Stimulated activated CD8-positive, alpha-beta memory T cell treated with anti-CD3 and anti-CD28 coated beads, Interleukin-4, amount 100 ng/mL, for 1 hour (primary cell): ENCODE measurements at places on chromosomes 4 and X.

DNA sequence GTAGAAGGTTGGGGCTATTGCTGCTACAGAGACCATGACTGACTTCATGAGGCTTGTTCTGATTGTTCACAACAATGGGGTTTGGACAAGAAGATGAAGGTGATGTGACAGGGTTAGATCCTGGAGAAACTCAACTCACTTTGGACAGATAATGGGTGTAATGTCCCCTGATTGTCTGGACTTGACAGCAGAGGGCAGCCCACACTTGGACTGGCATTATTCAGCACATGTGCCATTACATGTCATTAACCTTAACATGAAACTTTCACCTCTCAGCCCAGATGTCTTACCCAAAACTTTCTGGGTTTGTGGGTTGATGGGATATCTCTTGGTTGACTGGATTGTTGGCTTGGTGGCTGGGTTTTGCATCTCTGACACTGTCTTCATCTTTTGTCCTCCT is 101.5 kb downstream of the MXRA5 start:
- no peak for DNase-seq

- DNase-seq = no peak
Measured at GRCh38 chrX:110851780-110852179, 56.2 kb upstream of the CHRDL1 start.

DNA sequence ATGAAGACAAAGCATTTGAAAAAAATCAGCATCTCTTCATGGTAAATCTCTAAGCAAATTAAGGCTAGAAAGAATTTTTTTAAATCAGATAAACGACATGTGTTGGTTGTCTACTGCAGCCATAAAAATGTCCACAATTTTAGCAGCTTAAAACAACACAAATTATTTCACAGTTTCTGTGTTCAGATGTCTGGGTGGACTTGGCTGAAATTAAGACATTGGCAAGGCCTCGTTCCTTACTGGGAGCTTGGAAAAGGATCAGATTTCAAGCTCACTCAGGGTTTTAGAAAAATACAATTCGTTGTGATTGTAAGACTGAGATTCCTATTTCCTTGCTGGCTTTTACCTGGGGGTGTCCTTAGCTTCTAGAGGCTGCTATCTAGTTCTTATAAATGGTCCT is 1470.6 kb downstream of the PCDH19 start:
- DNase-seq = no peak

DNA sequence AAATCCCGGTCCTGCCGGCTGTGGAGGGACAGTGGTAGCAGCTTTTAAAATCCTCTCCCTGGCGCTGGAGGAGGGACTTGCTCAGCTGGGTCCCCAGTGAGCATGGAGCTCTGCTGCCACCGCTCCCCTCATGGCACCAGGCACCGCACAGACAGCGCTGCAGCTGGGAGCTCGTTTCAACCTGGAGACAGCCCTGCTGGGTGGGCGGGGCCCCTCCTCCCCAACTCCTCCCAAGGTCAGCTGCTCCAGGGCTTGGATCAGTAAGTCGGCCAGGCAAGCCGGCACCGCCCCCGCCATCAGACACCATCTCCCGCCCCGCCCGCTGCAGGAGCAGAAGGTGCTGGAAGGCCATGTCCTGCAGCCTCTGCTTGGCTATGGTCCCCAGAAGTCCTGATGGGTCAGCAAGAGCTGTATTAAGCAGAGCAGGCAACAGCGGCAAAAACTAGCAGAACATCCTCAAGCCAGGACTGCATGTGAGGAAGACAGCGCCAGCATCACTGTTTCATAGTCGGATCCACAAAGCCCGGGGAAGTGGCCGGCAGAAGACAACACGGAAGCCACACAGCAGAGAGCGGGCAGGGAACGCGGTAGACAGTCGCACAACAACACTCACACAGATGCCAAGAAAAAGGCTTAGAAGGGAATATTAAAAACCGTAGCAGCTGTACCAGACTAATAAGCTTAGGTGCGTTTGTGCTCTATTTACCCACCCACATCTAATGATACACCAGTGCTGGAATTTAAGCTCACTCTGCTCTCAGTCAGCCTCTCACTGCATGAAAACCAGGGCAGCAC is 16.2 kb downstream of the ZFYVE28 start:
- no peak for DNase-seq

GRCh38 chrX:113058634-113059033 is 218.0 kb upstream of the AMOT start:
- DNase-seq = no peak

DNA sequence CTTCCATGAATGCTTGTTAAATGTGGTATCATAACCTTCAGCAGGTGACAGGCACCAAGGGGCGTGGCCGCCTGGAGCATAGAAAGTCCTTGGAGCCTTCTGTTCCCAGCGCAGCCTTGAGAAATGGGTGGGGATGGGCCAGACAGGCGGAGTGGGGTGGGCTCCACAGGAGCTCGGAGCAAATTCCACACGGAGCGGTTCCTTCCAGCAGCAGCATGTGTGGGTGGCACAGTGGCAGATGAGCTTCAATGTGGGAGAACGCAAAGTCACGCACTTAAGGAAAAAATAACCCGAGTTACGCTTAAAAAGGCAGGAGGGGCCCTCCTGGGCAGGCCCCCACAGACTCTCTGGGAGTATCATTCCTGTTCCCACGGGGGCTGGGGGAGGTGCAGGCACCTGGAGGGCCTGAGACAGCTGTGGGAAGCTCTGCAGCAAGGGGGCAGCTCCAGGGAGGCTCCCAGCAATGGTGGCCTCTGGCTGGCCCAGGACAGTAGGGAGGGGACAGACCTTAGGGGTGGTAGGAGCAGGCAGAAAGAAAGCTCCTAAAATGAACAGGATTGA is 15.3 kb downstream of the TMEM271 start:
- no peak for DNase-seq

GRCh38 chr4:576991-577498 is 950 bp upstream of the TMEM271 start:
- no peak for DNase-seq

GRCh38 chr4:526971-527460 is 28.0 kb downstream of the PIGG start:
- no peak for DNase-seq

- DNase-seq = no peak
Measured at GRCh38 chr4:148258535-148258934, 183.7 kb downstream of the NR3C2 start.

DNA sequence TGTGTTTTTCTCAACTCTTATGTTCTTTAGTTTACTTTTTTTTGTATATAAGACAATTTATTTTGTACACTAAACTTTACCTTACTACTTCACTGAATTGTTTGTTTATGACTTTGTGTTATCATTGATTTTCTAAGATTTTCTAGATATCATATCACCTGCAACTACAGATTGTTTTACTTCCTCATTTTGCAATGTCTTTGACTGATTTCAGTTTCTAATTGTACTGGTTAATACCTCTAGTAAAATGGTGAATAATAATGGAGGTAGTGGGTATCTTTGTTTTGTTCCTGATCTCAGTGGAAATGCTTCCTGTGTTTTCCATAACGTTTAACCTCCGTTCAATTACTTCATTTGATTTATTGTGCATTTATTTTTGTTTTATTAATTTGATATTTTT is 490.2 kb downstream of the TLL1 start:
- no peak for DNase-seq

- DNase-seq = no peak
Measured at GRCh38 chr4:36997727-36998126, 246.8 kb upstream of the NWD2 start.

DNA sequence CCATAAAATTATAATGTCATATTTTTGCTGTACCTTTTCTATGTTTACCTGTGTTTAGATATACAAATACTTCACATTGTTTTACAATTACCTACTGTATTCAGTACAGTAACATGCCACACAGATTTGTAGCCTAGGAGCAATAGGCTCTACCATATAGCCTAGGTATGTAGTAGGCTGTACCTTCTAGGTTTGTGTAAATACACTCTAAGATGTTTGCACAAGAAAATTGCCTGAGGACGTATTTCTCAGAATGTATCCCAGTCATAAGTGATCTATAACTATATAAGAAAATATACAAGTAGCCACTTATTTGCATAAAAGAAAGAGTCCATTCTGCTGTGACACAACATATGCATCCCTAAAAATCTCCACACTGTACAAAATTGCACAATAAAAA is 36.3 kb upstream of the SCML1 start:
- DNase-seq = no peak

DNA sequence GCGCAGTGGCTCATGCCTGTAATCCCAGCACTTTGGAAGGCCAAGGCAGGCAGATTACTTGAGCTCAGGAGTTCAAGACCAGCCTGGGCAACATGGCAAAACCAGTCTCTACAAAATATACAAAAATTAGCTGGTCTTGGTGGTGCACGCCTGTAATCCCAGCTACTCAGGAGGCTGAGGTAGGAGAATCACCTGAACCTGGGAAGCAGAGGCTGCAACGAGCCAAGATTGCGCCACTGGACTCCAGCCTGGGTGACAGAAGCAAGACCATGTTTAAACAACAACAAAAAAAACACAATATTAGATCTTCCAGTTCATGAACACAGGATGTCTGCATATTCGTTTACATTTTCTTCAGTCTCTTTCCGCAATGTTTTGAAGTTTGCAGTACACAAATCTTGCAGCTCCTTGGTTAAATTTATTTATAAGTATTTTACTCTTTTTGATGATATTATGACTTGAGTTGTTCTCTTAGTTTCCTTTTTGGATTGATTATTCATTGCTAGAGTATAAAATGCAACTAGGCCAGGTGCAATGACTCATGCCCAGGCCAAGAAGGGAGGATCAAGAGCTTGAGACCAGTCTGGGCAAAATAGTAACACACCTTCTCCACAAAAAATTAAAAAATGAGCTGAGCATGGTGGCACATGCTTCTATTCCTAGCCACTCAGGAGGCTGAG is 30.4 kb upstream of the ABCG2 start:
- no peak for DNase-seq

- no peak for DNase-seq
Measured at GRCh38 chrX:34341258-34341657, 209.1 kb upstream of the FAM47A start.

DNA sequence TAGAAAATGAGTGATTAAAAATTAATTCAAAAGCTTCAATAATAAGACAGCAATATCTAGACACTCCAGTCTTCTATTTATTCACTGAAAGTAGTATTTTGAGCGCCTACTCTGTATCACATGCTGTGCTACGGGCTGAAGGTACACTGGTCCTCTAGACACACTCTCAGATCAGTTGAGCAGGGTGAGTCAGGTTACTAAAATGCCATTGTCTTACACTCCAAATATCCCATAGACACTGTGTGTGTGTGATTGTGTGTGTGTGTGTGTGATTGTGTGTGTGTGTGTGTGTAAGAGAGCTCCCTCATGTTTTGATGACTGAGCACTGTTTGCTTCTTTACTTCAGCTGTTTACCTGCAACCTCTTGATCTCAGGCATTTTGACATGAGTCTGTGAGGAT is 342.8 kb upstream of the BOD1L1 start:
- DNase-seq = no peak

DNA sequence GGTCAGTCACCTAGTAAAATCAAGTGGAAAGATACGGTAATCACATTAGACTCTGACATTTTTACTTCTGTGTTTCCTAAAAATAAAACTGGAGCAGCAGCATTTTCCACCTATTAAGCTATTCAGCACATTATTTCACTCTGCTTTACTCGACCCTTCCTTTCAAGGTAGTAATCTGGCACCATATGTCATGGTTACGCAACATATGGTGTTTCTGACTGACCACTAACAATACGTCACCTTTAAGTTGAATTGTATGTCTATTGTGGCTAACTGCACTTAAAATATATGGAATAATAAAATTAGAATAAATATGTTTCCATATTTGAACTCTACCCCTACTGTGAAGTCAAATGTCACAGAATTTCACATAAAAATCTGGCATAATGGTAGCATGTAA is 168.8 kb downstream of the CDS1 start:
- no peak for DNase-seq

- no peak for DNase-seq
Measured at GRCh38 chr4:2489081-2489805, 20.3 kb downstream of the RNF4 start.

DNA sequence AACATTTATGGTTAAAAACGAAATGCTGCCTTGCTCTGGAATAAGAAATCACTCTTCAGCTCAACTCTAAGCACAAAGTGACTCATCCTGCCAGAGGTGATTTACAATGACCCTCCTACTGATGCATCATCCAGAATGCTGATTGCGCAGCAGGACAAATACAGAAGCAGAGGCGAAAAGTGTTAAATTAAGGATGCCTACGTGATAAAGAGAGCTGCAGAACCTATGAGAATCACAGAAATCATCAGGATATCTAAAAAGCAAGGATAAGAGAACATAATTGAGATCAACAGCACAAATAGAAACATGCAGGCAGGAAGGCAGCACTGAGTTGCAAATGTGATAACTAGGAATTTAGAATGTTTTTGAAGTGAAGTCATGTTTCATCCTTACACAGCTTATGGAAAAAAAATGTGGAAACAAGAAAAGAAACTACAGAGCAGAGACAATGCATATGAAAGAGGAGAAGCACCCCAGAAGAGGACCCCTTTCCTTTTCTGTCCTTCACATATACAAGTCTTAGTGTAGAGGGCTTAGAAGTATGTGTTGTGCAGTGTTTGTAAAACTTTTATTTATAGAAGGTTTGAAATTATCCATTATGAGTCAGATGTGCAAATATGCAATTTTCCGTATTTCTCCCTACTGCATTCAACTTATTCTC is 188.4 kb downstream of the SLC7A11 start:
- DNase-seq = no peak

- DNase-seq = no peak
Measured at GRCh38 chr4:26964994-26965393, 104.4 kb downstream of the STIM2 start.

- no peak for DNase-seq
Measured at GRCh38 chr4:15390494-15390893, 37.3 kb upstream of the C1QTNF7 start.

DNA sequence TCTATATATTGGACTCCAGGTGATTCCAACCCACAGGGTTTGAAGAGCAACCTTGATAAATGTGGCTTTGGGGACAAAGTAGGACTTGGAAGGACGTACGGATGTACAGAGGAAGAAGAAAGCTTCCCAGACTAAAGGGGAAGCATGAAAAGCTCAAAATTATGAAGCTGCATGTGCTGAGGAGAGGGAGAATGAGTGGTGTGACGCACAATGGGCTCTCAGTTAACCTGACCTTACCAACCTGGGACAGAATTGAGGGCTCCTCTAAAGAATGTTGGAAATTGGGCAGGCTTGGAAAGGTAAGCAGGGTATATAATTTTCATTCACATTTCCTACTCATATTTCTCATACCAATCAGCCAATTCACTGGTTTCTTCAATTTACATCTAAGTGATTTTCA is 10.5 kb upstream of the TIGD2 start:
- no peak for DNase-seq

DNA sequence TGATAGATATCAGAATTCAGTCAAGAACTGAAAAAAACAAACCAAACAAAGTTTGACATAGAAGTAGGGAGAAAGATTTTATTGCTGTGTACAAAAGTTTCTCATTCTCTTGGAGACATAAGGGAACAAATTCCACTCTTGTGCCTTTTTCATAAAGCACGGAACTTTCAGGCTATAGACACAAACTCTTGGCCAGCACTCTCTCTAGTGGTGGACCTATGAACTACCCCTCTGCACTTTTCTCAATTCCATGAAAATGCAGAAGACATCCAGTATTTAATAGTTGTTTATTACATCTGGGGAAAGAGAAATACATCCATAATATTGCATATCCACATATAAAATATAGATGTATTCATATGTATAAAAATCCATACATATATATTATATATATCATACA is 291.6 kb upstream of the HS3ST1 start:
- DNase-seq = no peak

- no peak for DNase-seq
Measured at GRCh38 chr4:2368746-2369437, 49.6 kb downstream of the ZFYVE28 start.

GRCh38 chr4:19791422-19792123 is 460.1 kb upstream of the SLIT2 start:
- DNase-seq = no peak
